Heart right ventricle (tissue), 16 donors: ENCODE measurements at places on chromosomes 12 and 14. TPM values are rescaled to one million over a fixed set of nuclear protein-coding genes. Genes with fewer than 3 reads are reported as not detected.

Gene LIN52
- total RNA-seq: 12.4 TPM

Gene SUDS3
- 15.6 TPM for total RNA-seq

Gene ASCL1
- total RNA-seq: not detected

DNA sequence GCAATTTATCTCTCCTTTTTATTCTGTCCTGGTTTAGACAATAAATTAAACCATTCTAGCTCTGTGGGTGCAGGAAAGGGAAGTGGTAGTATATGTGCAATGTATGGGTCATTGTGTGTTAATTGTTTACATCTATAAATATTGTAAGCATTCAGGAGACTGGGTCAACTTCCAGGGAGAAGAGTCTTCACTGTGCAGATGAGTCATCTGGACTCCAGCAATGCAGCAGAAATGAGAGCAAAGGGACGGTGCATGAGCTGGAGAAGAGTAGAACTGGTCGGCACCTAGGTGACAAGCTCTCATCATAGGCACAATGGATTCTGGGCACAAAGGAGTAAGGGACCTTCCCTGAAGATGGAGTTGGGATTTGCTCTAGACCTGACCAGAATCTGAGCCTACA lies 211.1 kb upstream of the DAAM1 start:
- DNase-seq: no peak

DNA sequence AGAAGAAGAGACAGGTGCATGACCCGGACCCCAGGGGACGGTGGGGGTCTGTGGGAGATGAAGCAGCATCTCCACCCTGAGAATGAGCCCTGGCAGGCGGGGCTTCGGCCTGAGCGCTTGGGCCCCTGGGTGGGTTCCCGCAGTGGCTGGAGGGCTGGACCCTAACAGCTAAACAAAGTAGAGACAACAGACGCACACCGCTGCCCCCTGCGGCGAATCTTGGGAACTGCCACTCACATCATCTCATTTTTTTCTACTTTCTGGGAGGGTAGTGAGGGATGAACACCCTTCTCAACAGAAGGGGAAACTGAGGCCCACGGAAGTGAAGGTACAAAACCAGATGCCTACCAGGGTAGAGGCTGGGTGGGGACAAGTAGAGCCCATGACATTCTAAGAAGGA lies 104.7 kb downstream of the RFLNA start:
- DNase-seq: no peak

DNA sequence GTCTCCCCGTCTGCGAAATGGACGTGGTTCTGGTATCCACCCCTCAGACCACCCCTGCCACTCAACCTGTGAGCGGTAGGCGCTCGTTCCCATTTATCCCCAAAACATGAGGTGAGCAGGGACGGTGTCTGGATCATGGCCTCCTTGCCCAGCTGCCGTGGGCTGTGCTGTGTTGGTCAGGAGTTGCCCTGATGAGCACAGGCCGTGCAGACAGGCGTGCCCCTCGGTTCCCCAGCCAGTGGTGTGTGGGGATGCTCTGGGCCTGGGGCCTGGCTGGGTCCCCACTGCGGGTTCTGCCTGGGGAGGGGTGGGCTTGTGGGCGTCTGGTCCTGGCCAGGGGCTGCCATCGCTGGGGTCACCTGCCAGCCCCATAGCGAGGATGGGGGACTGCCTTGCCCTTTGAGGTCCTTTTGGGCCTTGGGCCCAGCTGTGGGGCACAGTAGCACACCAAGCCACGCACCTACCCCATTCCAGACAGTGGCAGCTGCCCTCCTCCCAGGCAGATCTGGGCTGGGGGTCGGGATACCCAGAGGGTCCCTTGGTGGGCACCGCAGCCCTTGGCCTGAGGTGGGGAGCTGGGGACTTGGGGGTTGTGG lies 11.3 kb upstream of the PUS1 start:
- no peak for DNase-seq
